Nephron progenitor cell (in vitro differentiated cells): ENCODE measurements at places on chromosomes 6 and 20.

GRCh38 chr20:62025832-62026563 lies 39.7 kb downstream of the TAF4 start:
- no peak for DNase-seq

- DNase-seq, result no peak
Observed at GRCh38 chr6:111687652-111688051, 82.0 kb upstream of the TRAF3IP2 start.

DNA sequence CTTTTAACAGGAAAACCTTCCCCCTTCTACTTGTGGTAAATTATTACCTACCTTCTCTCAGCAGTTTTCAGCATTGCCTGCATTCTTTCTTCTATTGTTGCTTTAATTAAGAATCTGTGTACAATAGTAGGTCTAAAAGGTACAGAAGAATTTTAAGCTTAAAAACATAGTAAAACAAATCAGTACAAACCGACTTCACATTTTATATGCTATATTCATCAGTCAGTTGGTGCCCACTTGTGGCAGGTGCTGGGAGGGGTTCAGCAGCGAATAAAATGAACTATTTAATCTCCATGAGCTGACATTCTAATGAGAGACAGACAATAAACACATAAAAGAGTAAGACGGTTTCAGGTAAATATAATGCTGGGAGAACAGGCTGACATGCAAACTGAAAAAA lies 73.4 kb upstream of the FBXO30 start:
- DNase-seq, result no peak

- DNase-seq, result no peak
Observed at GRCh38 chr20:55140631-55141030, 665.2 kb downstream of the DOK5 start.

DNA sequence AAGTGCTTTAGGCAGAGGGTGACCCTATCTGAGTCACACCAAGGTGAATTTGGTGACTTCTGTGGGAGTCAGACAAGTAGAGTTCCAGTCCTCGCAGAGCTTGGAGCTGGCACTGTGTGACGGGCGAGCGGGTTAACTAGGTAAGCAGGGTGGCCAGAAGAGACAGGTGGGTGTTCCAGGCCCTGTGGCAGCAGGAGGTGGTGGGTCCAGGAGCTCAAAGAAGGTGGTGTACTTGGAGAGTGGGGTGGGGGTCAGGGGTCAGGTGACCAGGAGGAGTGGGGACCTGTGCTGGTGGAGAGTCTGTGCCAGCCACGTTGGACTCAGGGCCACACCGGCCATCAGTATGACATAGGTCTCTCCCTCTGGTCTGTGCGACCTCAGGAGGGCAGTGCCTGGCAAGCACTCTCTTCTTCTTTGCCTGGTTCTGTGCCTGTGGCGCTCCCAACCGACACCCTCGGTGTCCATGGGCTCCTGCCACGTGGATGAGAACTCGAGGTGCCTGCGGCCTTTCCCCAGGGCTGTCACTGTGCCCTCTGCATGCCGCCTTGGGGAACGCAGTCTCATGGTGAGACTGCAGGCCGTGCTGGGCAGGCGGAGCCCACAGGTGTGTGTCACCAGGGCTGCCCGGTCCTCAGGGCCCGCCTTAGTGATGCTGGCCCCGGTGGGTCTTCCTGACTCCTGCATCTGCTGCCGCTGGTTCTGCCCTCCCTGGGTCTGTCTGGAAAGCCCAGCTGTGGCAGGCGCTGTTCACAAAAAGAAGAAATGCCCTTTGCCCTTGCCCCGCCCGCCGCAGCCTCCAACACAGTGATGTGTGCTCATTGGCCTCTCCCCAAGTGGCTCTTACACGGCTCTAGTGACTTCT lies 1.6 kb downstream of the MRGBP start:
- no peak for DNase-seq

GRCh38 chr6:34638834-34639736 lies 57.5 kb downstream of the ILRUN start:
- no peak for DNase-seq

- no peak for DNase-seq
Observed at GRCh38 chr6:31190488-31190887, 20.0 kb upstream of the POU5F1 start.

DNA sequence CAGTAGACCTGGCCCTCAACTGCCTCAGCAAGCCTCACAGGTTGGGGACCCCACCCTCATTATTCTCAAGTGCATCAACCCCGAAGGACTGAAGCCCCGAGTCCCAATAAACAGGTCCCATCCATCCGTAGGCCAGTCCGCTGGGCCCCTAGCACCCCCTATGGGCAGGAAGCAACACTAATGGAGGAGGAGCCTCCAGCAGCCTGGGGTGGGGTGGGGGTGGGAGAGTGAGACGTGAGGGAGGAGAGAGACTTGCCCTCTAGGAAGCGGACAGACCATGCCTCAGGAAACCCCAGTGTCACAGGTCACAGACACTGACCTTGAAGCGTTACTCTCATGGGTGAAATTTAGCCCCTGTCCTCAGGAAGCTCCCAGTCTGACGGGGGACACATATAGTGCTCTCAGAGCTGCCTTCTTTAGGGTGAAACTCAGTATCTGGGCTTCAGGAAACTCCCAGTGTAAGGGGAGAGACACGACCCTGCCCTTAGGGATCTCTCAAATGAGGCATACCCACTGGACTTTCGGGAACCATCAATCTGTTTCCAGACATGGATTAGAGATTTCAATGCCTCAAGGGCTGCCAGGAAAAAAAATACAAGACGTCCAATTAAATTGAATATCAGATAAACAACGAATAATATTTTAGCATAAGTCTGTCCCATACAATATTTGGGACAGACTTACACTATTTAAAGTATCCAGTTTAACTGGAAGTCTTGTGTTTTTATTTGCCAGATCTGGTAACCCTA lies 125.8 kb downstream of the MRPL14 start:
- DNase-seq, result no peak

DNA sequence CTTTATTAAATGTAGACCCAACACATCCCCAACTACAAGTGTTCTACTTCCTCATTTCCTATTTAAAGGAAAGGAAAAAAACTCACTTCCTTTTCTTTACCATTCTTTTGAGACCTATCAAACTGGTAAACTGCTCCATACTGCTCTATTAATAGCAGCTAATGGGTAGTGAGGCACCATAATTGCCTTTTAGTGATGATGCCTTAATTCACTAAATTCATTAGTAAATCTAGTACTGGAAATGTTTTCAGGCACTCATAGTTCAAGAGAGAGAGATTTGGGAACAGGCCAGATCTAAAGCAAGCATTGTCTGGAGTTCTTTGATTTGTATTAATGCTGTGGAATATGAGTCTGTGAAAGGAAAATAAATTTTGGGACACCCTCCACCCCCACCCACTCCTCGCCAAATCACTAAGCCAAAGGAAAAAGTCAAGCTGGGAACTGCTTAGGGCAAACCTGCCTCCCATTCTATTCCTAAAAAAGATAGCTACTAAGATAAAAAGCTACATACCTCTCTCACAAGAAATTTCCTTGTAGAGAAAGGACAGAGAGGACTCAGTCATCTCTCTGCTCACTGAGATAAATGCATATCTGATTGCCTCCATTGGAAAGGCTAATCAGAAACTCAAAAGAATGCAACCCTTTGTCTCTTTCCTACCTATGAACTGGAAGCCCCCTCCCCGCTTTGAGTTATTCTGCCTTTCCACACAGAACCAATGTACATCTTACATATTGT lies 13.6 kb upstream of the IBTK start:
- no peak for DNase-seq

DNA sequence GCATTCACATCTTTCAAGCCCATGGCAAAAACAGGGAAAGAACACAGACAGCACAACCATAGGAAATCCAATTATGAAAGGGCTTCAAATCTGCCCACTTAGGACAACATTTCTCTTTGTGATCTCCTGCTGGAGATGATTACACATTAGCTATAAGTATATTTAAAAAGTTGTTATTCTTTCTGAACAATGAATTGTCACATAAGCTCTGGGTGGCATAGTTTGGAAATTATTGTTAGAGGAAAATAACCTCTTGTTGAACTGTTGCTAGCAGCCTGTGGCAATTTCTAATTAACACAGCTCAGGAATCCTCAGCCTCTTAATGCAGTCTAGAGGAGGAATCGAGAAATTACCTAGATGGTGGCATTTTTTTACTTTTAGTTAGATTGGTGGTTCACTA lies 54.9 kb downstream of the BCAS1 start:
- DNase-seq, result no peak

GRCh38 chr20:41848180-41848579 lies 230.0 kb upstream of the CHD6 start:
- DNase-seq, result no peak

- DNase-seq, result no peak
Observed at GRCh38 chr6:36334832-36335459, 1.7 kb downstream of the BNIP5 start.

- DNase-seq, result no peak
Observed at GRCh38 chr6:86744048-86744447, 193.3 kb upstream of the HTR1E start.

DNA sequence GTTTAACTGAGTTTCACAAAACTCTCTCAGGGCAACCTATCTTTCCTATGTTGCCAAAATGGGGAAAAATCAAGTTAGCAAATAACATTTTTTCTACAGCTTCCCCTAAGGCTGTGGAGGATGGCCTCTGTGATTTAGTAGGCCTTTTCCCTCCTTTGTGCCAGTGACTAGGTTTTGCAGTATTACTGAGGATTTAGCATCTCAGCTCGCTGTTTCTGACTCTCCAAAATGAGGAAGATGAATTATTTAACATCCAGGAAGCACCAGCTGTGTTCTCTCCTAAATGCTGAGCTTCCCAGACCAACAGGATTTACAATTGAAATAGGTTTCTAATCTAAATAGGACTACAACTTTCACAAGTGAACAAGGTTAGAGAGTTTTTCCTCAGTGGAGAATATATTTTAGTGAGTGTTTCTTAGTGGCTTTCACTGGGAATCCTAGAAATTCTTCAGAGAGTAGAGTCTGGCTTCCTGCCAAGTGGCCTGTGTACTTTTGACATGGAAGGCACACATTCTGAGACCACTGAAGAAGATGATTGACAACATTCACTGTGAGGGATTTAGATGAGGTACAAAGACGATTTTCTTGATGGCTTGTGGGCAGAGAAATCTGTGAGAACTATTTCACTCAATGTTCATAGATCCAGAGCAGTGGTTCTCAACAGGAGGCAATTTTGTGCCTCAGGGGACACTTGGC lies 62.4 kb downstream of the PTCHD4 start:
- DNase-seq, result no peak

DNA sequence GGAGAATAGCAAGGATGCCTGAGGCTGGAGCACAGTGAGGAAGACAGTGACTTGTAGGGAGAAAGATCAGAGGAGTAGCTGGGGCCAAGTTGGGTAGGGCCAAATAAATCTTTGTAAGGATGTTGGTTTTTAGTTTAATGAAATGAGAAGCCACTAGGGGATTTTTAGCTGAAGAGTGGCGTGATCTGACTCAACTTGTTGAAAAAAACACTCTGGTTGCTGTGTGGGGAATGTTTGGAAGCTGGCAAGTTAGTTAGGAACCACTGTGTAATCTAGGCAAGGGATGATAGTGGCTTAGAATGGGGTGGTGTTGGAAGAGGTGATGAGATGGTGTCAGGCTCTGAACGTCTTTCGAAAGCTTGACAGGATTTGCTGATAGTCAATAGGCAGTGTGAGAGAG lies 176.1 kb upstream of the HDDC2 start:
- no peak for DNase-seq

GRCh38 chr6:159695984-159696383 lies 2.9 kb upstream of the SOD2 start:
- DNase-seq, result no peak

DNA sequence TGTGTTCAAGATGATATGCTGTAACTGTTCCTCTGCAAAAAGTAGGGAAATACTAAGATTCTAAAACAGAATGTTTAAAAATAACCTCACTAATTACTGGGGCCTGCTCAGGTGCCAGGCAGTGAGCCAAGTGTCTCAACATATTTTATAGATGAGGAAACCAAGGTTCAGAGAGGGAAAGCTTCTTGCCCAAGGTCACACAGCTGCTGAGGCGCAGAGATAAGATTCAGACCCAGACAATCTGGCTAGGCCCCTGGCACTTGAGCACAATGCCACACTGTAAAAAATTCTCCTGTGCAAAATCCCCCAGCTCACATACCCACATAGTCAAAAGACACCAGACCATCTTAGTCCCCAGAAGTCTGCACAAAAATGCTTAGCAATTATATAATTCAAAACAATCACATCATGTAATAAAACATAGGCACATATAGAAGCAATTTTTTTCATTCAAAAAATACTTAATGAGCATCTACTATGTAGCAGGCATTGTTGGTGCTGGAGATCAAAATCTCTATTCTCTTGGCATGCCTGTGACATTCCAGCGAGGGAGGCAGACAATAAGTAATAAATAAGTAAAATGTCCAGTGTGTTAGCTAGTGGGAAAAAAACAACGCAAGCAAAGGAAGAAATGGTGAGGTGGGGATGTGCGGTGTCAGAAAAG lies 10.3 kb downstream of the PREX1 start:
- no peak for DNase-seq

- peak; percentile 23 for DNase-seq
Observed at GRCh38 chr6:76861403-76861802, 601.9 kb downstream of the HTR1B start.

- DNase-seq, result no peak
Observed at GRCh38 chr6:54877713-54878317, 31.2 kb downstream of the FAM83B start.
